Eye (tissue), 1 donor: ENCODE measurements at places on chromosomes 13 and 19.

- no peak for DNase-seq
Measured at GRCh38 chr13:48770372-48770771, 116.6 kb downstream of the CYSLTR2 start.

DNA sequence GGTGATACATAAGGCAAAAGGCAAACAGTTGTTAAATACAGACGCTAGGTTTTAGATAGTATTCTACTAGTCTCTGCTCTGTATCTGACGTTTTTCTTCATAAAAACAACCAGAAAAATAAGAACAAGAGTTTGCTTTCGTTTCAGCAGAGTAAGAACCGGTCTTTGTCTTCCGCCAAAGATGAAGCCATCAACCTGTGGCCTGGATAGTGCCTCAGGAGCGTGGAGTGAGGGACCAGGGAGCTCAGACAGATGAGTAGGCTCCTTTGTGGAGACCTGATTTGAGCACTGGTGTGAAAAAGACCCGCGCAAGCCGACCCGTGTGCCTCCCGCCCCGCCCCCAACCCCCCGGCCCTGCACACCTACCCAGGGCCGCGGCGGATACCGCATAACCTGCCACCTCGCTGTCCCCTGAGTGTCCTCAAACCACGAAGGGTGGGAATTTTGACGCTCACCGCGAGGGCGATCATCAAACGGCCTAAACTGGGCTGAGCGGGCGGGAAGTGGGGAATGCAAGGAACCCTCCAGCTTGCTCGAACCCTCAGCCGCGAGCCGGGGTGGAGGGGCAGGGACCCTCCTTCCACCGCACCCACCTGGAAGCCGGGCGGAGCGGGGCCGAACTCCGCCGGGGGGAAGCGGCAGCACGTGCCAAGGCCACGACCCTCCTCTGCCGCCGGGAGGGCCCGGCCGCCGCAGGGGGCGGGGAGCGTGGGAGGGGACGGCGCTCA lies 866 bp upstream of the LMO7 start:
- DNase-seq = peak; percentile 51

DNA sequence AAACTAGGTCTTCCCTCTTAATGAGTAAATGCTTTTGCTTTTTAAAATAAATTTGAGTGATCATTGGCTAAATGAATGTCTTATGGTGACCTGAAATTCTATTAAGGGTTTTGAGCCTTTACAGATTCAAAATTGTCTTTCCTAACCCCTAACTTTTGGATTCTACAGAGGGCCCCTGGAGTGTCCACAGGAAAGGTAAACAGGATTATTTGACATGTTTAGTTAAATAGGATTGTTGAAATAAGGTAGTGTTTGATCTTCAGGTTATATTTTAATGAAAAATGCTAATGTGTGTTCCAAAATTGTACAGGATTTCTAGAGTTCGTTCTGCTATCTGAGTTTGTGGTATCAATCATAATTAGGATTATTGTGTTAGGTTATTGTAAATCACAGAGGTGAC lies 55.9 kb upstream of the GJB6 start:
- no peak for DNase-seq

DNA sequence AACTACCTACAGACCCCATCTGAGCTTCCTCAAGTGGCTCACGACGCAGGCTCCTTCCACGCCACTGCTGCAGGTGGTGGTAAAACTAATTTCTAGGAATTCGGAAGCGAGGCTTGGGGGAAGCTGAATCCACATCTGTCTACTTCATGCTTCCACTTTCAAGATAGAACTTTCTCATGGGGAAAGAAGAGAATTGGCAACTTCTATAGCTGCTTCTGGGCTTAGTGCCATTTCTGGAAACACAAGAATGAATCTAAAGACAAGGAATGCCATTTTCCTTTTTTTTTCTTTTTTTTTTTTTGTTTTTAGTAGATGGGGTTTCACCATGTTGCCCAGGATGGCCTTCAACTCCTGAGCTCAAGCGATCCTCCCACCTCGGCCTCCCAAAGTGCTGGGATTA lies 2.8 kb upstream of the NLRP12 start:
- no peak for DNase-seq

GRCh38 chr13:34542321-34542720 lies 399.7 kb upstream of the NBEA start:
- DNase-seq = no peak

GRCh38 chr13:47853236-47853635 lies 147.8 kb downstream of the SUCLA2 start:
- no peak for DNase-seq

GRCh38 chr19:19062454-19063182 lies 1.2 kb upstream of the SLC25A42 start:
- DNase-seq = no peak

DNA sequence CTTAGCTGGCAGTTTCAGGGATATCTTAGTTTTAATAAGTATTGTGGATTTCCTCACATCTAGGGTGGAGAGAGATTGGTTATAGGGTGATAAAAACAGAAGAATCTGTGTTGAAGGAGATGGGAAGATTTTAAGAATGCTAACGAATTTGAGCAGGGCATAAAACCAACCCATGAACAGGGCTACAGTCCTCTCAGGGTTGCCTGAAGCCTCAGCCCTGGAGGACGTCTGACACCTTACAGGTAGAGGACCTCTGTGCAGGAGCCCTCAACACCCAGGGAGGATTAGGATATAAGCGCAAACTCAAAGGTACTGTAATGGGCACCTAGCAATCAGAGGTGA lies 461 bp upstream of the WASF3 start:
- no peak for DNase-seq

DNA sequence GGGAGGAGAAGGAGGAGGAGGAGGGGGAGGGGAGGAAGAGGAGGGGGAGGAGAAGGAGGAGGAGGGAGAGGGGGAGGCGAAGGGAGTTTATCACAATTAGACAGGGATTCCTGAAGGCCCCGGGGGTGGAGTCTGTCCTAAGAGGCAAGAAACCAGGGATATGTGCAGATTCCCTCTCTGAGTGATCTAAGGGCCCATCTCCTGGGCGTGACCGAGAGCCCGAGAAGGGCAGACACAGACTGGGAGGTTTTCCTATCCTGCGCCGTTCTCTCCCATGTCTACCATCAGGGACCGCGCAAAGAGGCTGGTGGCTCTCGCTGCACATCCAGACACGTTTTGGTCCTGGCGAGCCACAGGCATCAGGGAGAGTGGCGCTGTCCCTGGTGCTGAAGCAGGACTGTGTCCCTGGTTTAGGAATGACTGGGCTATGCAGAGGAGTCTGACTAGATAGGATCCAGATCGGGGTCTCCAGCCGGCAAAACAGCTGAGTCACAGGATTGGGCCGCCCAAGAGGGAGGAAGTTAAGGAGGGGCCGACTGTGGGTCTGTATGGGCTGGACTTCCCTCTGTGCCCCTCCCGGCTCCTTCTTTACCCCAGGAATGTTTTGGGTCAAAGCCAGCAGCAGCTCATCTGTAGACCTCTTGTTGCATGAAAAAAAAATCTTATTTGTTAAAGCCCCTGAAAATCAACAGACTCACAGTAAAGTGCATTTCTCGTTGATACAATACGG lies 17.9 kb upstream of the ZNF175 start:
- DNase-seq = peak; percentile 93

DNA sequence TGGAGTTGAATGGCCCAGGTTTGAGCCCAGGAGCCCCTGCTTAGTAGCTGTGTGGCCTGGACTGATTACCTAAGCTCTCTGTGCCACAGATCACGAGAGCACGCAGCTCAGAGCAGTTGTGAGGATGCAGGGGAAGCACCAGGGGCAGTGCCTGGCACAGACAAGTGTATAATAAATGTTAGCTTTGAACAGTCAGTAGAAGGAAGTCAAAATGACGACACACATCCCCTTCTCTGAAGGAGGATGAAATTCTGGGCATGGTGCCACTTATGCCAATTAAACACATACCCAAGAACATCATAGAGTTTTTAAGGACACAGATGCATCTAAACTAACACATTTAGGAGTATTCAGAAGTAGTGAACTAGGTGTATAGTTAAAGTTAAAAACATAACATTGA lies 24.9 kb upstream of the SIGLEC11 start:
- DNase-seq = no peak

- peak; percentile 83 for DNase-seq
Measured at GRCh38 chr19:10419646-10420443, 493 bp upstream of the PDE4A start.

DNA sequence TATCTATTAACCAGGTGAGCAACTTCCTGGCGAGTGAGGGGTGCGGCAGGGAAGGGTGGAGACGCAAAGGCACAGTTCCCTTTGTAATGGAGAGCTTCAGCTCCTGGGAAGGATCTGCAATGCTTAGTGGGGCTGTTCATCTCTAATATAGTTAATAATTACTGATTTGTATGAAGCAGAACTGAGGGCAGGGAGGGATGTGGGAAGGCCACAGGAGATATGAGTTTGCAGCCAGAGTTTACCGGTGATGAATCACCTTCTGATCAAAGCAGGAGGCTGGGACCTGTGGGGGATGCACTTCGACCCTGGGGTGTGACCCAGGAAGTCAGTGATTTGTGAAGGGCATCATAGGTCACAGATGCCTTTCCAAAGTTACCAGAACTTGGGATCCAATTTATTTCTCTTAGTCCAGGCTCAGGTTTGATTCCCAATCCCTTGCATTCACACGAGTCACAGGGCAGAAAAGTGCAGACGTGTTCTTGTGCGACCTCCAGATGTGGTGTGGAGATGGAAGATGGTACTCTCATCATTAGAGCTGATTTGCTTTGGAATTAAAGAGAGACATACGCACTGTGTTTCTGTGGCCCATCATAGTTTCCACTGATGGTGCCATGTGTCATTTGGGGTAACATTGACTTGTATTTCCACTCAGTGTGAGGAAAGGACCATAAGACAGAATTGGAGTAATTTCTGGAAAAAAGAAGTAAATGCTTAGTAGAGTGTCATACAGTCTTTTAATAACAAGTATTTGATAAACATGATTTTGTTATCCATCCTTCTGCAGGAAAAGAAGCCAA lies 55.0 kb downstream of the LRCH1 start:
- no peak for DNase-seq

GRCh38 chr19:10288662-10289166 lies 1.0 kb upstream of the ICAM5 start:
- peak; percentile 59 for DNase-seq

- DNase-seq = no peak
Measured at GRCh38 chr13:35190241-35190640, 248.2 kb downstream of the NBEA start.

DNA sequence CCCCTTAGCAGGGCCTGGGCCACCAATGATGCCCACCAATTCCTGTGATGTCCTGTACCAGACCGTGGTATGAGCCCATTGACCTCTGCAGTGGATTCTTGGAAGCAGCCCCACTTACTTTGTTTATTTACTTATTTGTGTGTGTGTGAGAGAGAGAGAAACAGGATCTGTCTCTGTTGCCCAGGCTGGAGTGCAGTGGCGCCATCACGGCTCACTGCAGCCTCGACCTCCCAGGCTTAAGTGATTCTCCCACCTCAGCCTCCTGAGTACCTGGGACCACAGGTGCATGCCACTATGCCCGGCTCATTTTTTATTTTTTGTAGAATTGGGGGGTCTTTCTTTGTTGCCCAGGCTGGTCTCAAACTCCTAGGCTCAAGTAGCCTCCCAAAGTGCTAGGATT lies 13.0 kb downstream of the MYO9B start:
- DNase-seq = no peak

GRCh38 chr19:52473655-52474350 lies 20.4 kb downstream of the ZNF578 start:
- no peak for DNase-seq

DNA sequence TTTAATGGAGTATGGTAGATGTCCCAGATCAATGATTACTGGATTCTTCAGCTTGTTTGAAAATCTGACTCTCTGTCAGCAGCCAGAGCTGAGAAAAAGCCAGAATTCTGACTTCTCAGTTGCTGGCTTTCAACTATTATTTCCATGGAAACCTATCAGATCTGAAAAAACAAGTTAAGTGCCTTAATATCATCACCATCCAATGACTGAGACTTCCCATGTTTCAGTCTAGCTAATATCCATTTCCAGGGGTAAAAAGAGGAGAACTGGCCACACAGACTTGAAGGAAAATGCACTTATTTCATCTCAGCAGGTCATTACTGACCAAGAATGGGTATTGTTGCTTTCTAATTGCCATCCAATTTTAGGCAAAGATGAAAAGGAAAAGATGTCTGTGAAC lies 75.2 kb downstream of the TNFSF11 start:
- no peak for DNase-seq

DNA sequence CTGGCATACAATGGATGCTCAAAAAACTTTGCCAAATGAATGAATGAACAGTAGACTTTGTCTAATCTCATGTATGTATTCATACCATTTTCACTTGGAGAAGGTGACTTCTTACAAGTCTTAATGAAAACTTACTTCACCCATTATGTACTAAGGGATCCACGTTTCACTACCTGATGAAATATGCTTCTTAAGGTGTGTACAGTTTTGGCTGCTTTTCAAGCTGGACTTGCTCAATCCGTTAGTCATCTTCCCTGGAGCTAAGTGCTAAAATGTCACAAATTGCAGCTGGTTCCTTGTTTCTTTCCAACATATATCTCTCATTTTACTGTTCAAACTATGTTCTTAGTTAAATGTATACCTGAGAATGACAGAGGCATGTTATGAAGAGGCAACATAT lies 4.2 kb upstream of the CCNA1 start:
- no peak for DNase-seq

- no peak for DNase-seq
Measured at GRCh38 chr19:53130506-53130905, 2.2 kb downstream of the ZNF415 start.

- DNase-seq = no peak
Measured at GRCh38 chr19:57682226-57682766, 519 bp downstream of the ZNF551 start.

GRCh38 chr19:57830071-57830602 lies at the start of gene ZNF587B:
Gene ZNF587B, plus strand, starts transcription at chr19:57830299. Its CDS starts 230 bp downstream, at chr19:57830529.
- DNase-seq = peak; percentile 95

- no peak for DNase-seq
Measured at GRCh38 chr13:22173610-22174009, 502.7 kb downstream of the FGF9 start.

DNA sequence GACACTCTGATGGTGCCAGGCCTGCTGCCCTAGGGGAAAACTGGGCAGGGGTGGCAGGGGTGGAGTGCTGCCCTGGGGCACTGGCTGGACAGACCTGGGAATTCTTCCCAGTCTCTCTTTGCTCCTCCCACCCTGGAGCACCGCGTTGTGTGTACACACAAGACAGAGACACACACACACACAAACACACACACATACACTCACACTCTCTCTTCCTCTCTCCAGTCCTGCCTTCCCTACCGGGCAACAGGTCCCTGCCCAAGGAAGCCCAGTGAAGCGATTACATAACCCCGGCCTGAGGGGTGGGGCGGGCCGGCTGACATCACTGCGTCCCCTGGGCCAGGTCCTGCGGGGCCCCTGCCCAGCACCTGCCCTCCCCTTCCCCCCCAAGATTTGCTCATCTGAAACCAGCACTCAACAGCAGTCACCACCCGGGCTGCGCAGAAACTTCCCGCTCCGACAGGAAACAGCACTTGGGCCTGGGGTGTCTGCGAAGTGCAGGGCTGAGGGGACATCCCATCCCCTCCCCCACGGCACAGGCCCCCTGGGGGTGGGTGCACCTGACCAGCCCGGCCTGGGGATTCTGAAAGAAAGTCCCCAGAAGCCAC lies 1.2 kb downstream of the MKNK2 start:
- DNase-seq = peak; percentile 69

GRCh38 chr19:46745030-46745429 lies 827 bp upstream of the FKRP start:
- no peak for DNase-seq
